Activated CD4-positive, alpha-beta memory T cell treated with anti-CD3 and anti-CD28 coated beads, Interleukin-2, amount 10 ng/mL, durations not matched to agents 7 days and 5 days (primary cell): ENCODE measurements at places on chromosomes 5 and 9. TPM values are rescaled to one million over a fixed set of nuclear protein-coding genes. Genes with fewer than 3 reads are reported as not detected.

Gene C9orf50
- not detected for total RNA-seq

Gene SHLD3
- 3.6 TPM for total RNA-seq

Gene RAB3C
- total RNA-seq: not detected

Gene PCDHGA9
- not detected for total RNA-seq

Gene TEX53
- total RNA-seq: not detected

Gene PCDHGB3
- total RNA-seq: 0.10 TPM

Gene HAVCR1
- 3.6 TPM for total RNA-seq

Gene SH3TC2
- total RNA-seq: not detected

Gene CD180
- 0.75 TPM for total RNA-seq

Gene ACSL6
- 10.6 TPM for total RNA-seq

Gene RLN2
- 3.6 TPM for total RNA-seq

Gene SOHLH1
- total RNA-seq: not detected

Gene SMIM33
- total RNA-seq: 2.0 TPM

Gene IFNA13
- not detected for total RNA-seq

Gene PCDHA1
- not detected for total RNA-seq

Gene RASGRF2
- total RNA-seq: 3.3 TPM

Gene NRG2
- not detected for total RNA-seq

Gene SLC46A2
- total RNA-seq: not detected

Gene MEF2C
- total RNA-seq: 0.03 TPM

Gene RBM27
- total RNA-seq: 18.8 TPM

Gene FOXI1
- total RNA-seq: not detected

Gene LURAP1L
- not detected for total RNA-seq

Gene CA9
- total RNA-seq: 1.1 TPM

Gene MYMK
- total RNA-seq: not detected

Gene BARHL1
- not detected for total RNA-seq

Gene PIP5K1B
- 1.5 TPM for total RNA-seq

Gene SPINK6
- total RNA-seq: not detected

Gene GRM6
- total RNA-seq: not detected

Gene ZFP2
- total RNA-seq: not detected

Gene GABRP
- total RNA-seq: not detected

Gene PCDHB2
- 0.20 TPM for total RNA-seq
